Smooth muscle cell of the umbilical artery (primary cell): ENCODE measurements at places on chromosomes 7 and 10. TPM values are rescaled to one million over a fixed set of nuclear protein-coding genes. Genes with fewer than 3 reads are reported as not detected.

DHX32 gene
- total RNA-seq = 42.0 and 58.2 TPM in 2 replicates

GIMAP2 gene
- under 0.01 TPM in 1 of 2 replicates, not detected in the other for total RNA-seq

AKR1B15 gene
- not detected in 2 replicates for total RNA-seq

EPHB6 gene
- 2.6 and 3.6 TPM in 2 replicates for total RNA-seq

PDE1C gene
- 0.74 TPM in 1 of 2 replicates, not detected in the other for total RNA-seq

TRIM50 gene
- not detected in 2 replicates for total RNA-seq

LSM5 gene
- total RNA-seq = 20.2 and 22.0 TPM in 2 replicates
